CD14-positive monocyte (primary cell): ENCODE measurements at places on chromosomes 5 and 9.

DNA sequence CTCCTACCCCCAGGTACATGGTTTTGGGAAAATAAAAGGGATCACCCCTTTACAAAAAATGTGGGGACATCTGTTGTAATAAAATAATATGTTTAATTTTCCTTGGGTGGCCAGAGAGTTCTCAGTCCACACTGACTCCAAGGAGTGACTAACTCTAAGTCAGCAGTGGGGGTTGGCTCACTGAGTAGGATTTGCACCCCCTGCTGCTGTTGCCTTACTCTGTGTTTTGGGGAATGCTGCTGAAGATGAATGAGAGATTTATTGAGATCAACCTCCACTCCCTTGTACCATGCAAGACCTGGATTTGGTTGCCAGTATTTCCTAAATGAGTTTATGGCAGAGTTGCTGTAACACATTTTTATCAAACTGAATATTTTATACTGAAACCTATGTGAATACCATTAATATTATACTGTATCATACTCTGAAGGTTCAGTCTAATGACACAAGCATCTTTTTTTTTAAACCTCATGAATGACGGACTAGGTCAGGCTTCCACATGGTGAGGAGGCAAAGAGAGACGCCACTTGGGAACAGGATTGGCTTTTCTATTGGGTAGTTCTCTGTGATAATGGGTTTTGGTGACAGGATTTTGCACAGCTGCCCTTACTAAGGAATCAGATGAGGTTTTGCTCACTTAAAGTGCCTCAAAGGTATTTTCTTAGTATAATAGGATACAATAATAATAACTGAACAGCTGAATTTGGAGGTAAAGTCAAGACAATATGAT, 121.3 kb upstream of the OSMR start:
- no peak for DNase-seq

DNA sequence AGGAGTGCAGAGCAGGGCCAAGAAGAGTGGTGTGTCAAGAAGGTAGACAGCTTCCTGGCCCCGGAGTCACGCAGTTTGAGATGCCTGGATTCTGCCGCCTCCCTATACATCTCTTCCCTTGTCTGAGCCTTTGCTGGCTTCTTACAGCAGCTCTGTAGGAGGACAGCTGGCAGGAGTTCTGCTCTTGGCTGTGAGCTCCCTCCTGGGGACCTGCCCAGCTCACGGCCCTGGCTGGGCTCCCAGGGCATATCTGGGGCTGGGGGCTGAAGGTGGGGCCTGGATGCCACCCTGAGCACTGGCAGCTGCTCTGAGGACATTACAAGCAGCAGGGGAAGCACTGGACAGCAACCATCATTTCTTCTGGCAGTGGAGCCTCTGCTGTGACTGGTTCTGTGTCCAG, 786 bp upstream of the TSSK1B start:
- no peak for DNase-seq

- DNase-seq: no peak
Observed at GRCh38 chr5:110865400-110866094, 126.7 kb downstream of the SLC25A46 start.

GRCh38 chr5:148626986-148627385, 27.3 kb downstream of the HTR4 start:
- no peak for DNase-seq

GRCh38 chr5:43469671-43470391, 13.8 kb downstream of the TMEM267 start:
- DNase-seq: no peak

DNA sequence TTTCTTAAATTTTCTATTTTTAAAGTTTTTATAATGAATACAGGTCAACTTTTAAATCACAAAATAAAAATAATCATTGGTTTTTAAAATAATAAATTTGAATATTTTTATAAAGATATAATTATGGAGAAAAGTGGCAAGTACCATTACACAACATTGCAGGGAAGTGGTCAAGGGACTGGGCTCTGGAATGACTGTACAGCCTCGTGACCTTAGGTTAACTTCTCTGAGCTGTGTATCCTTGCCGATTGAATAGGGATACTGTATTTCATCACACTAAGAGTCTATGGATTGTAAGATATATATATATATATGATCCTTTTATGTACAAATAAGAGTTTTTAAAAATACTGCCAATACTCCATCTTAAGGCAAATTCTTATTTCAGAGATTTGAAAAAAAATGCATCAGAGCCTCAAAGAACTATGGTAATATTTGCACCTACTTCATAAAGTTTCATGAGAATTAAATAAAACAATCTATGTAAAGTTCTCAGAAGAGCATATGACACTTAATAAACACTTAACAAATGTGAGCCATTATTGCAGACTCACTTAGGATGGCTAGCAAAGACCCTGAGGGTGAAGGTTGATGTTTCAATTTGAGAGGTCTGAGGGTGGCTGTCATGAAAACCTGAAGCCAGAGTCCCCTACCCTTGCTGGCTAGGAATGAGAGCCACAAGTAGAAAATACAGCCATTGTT, 136.5 kb downstream of the CCDC192 start:
- DNase-seq: peak; percentile 80

- no peak for DNase-seq
Observed at GRCh38 chr5:135834639-135835529, at the start of gene SLC25A48. Gene SLC25A48 (plus strand): TSS chr5:135834663. CDS start chr5:135834848, 185 bp downstream.

- DNase-seq: peak; percentile 35
Observed at GRCh38 chr9:89523948-89524347, 26.0 kb upstream of the SEMA4D start.

DNA sequence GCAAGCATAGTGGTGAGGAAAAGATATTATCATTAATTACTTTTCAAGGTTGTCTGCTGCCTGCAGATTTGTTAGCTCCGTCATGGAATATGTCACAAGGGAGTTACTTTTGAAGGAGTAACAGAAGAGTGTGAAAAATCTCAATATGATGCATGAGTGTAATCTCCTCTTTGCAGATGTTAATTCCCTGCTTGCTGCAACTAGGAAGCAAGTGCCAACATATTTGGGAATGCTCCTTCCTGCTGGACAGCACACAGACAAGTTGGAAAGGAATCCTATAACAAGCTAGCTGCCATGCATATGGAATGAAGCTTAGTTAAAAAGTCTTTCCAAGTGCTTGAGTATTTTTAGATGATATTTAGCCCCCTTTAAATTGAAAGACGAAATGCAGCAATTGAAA, 2023.6 kb upstream of the CDH6 start:
- DNase-seq: no peak

- no peak for DNase-seq
Observed at GRCh38 chr5:147911427-147911826, 5.1 kb upstream of the C5orf46 start.

- no peak for DNase-seq
Observed at GRCh38 chr5:90488791-90489190, 14.1 kb downstream of the POLR3G start.

GRCh38 chr9:135580664-135581380, 19.3 kb downstream of the PAEP start:
- DNase-seq: no peak

DNA sequence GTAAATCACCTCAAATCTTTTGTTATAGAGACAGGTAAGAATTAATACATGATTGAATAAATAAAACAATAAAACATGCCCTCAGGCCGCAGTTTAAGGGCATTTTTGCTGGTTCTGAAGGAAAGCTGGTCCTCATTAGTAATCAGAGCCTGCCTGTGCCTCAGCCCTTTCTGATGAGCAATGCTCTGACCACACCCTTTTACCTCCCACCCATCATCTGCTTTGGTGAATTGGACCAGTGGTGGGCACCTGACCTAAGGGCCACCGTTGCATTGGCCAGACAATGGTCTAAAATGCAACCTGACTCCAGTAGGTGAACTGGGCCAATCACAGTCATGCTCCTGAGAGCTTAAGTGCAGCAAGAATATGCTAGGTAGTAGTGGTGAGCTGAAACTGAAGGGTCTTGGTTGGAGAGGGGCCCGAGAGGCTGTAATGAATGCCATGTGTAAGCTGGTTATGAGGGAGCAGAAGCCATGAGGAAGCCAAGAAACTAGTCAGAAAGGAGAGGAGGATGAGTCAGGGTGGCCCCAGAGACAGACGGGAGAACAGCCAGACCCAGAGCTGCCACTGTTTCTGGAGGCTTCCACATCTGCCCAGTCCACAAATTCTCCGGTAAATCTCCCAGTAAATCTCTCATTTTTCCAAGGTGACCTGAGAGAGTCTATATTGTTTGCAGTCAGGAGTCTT, 45.5 kb upstream of the ZSWIM6 start:
- peak; percentile 30 for DNase-seq

DNA sequence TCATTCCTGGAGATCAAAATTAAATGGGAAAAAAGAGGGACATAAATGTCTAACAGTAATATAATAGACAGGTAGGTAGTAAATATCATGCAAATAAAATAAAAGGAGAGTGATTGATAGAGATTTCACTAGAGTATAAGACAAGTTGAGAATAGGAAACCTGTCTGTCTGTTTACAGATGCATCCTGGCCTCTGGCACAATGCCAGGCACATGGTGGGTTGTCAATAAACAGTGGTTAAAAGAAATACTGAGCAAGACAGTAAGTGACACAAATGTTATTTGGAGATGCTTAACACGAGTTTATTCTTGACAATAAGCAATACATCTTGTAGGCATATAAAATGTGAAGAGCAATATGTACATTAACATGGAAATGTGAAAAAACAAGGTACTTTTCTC, 33.3 kb downstream of the RICTOR start:
- no peak for DNase-seq

DNA sequence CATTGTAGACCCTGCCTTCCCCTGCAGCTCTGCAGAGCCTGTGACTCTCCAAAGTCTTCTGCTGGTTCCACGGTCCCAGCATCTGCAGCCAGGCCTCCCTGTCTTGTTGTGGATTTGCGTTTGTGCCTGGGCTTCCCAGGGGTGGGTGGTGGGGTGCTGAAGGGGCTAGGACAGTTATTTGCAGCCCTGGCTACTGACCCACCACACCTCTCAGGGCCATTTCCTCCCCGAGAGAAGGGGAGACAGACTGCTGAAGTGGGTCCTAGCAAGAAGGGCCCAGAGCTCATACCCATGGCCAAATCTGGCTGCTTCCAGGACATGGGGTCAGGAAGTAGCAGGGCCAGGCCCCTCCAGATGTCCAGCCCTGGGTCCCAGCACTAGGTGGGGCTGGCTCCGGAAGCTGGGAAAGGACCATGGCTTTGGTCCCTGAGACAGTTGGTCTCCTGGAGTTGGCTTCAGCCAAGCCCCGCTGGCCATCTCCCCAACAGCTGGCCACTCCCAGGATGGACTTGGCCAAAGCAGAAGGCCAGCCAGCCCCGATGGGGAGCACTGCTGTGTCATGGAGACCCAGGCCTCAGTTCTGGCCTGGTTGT, 26.3 kb downstream of the GSN start:
- no peak for DNase-seq

- no peak for DNase-seq
Observed at GRCh38 chr5:962386-962785, 46.2 kb upstream of the NKD2 start.

- no peak for DNase-seq
Observed at GRCh38 chr5:157750320-157750719, 6.8 kb downstream of the LSM11 start.

DNA sequence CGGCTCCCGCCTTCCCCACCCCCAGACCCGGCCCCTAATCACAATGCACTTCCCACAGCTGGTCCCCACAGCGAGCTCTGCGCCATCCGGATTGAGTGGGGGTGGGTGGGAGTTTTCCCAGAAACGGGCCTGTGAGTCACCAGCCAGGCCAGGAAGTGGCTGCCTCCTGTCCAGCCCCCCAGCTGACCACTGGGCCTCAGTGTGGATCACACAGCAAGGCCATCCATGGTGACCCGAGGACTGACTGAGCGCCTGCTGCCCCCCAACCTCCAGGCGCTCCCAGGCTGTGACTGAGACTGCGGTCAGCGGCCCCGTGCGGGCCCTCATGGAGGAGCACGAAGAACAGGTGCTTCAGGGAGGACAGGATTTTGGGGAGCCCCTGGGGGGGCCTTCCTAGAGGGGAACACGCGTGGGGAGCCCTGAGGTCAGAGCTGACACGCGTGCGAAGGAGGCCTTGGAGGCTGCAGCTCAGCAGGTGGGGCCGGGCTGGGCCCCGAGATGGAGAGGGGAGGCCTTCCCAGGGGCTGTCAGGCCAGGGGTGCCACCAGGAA, 48.3 kb upstream of the EGFL7 start:
- no peak for DNase-seq

GRCh38 chr5:14148890-14149671, 5.9 kb downstream of the TRIO start:
- DNase-seq: no peak

DNA sequence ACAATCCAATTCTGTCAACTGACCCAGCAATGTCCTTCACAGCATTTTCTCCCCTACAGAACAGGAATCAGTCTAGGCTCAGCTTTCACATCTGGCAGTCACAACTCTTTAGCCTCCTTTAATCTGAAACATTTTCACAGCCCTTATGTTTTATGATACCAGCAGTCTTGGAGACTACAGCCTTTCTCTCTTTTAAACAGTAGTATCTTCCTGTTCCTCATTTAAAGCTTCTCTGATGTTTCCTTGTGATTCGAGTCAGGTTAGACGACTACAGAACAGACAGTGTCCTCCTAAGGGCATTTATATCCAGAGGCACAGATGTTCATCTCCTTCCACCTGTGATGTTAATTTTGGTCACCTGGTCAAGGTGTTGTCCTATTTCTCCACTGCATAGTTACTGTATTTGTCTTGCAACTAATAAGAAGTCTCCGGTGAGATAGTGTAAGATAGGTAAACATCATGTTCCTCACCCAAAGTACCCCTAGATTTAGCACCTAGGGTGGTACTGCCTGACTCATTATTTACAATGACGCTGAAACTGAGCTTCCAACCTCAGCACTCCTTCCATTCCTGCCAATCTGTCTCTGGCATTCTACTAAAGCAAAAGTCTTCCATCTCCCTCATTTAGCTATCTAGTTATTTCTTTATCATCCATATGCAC, 20.7 kb downstream of the TTC39B start:
- no peak for DNase-seq

GRCh38 chr5:135569755-135570452, 8.9 kb downstream of the CXCL14 start:
- no peak for DNase-seq

GRCh38 chr5:178338126-178338749, 105.6 kb upstream of the PHYKPL start:
- DNase-seq: no peak

GRCh38 chr9:20032413-20033006, 243.7 kb upstream of the SLC24A2 start:
- no peak for DNase-seq

DNA sequence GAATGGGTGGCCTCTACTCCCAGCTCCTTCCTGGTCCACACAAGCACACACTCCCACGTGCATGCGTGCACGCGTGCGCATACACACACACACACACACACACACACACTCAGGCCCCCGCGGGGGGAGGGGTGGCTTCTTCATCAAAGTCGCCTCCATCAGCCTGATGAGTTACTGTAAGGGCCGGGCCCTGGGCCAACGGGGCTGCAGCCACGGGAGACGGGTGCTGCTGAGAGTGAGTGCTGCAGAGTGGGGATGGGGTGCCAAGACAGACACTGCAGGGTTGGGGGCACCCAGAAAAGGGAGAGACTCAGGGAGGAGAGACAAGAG, 18.1 kb downstream of the CNTFR start:
- DNase-seq: no peak

DNA sequence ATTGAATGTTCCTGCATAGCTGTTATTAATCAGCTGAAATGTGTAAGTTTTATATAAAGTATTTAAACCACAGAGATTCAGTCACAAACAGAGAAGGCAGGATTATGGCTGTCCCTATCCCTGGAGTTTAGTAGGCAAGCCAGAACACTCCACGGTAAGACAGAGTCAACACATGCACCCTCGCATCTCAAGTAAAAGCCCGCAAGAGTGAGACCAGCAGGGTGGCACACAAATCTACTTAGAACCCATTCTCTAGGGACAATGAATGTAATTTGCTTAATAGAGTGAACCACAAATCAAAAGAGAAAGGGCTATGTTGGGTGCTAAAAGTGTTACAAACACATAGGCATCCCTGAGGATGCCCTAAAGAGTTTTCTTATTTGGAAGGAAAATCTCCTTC, 35.1 kb downstream of the LPAR1 start:
- DNase-seq: no peak
